ENCODE measurements at places on chromosomes 12 and 14. TPM values are rescaled to one million over a fixed set of nuclear protein-coding genes. Genes with fewer than 3 reads are reported as not detected.

DNA sequence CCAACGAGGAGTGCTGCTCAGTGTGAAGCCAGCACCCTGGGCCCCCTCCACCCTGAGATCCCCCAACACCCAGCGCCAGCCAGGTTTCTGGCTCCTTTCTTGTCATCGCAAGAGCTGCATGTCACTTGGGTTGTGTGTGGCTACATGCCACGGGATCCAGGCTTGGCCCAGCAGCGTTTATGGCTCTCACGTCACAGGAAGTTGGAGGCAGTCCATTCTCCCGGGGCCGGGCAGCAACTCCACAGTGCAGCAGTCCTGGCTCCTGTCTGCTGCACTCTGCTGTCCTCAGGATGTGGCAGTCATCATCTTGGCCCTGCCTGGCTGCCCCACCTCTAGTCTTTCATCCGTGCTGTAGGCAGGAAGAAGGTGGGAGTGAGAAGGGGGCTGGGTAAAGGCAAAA is 78.3 kb downstream of the AACS start:
- no peak for DNase-seq

GRCh38 chr12:92928421-92928961 is 604 bp downstream of the EEA1 start:
- DNase-seq = peak; percentile 65

DNA sequence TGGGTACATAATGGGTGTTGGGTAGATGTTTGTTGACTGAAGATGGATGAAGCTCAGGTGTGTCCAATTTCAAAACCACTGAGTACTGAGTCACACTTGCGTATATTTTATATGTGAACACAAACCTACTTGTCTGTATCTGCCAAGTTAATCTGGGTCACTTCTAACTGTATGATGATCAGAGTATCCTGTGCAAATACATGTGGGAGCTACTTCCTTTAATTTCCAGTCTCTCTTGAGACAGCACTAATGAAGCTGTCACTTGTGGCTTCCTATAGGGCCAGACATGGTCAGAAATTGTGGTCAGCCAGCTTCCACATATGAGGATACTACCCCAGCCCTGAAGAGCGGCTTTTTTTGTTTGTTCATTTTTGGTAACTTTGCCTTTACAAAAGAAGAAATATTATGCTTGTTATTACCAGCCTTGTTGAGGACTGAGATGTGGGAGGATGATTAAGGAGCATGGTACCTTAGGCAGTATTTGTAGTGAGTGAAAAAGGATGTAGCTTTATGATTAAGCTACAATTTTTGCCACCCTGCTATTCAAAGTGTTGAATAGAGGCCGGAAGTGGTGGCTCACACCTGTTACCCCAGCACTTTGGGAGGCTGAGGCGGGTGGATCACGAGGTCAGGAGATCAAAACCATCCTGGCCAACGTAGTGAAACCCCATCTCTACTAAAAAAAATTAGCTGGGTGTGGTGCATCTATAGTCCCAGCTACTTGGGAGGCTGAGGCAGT is 32.4 kb downstream of the PLXNC1 start:
- DNase-seq = peak; percentile 43

GRCh38 chr12:74317078-74317601 is 220.5 kb upstream of the ATXN7L3B start:
- no peak for DNase-seq

DNA sequence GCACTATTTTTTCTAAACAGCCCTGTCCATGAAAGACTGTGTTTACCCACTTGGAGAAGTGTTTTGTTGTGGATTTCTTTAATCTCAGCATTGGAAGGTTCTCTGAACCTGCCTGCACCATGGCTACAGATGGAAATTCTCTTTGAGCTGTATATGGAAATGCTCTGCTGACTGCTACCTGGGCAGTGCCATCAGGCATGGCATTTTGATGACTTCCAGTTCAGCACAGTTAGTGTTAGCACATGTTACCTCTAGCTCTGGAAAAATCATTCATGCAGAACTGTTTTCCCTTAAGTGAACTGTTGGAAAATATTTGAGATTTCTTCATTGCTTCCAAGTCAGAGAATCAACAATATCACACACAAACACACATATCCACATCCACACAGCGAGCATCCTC is 52.6 kb upstream of the RIC8B start:
- no peak for DNase-seq

DNA sequence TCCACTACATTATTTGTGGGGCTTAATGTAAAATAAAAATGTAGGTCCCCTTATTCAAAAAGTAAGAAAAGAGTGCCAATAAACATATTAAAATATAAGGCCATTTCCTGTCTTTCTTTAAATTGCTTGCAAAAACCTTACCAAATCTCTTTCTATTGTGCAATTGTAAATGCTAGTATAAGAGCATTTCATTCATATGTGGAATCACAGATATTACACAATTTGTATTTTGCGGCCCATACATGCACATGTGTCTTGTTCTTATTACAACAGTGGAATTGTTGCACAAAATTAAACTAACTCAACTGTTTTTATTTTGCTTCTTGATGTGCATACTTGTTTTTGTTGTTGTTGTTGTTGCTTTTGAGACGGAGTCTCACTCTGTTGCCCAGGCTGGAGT is 20.1 kb upstream of the CRADD start:
- DNase-seq = no peak

- no peak for DNase-seq
These were observed 337.7 kb downstream of the IPO8 start for GRCh38 chr12:30357766-30358490.

- DNase-seq = no peak
These were observed 37.6 kb downstream of the CORO1C start for GRCh38 chr12:108693751-108694150.

- peak; percentile 89 for DNase-seq
These were observed 44.2 kb downstream of the KCTD10 start for GRCh38 chr12:109432842-109433304.

GRCh38 chr14:75563931-75564330 is 14.5 kb upstream of the FLVCR2 start:
- no peak for DNase-seq

DNA sequence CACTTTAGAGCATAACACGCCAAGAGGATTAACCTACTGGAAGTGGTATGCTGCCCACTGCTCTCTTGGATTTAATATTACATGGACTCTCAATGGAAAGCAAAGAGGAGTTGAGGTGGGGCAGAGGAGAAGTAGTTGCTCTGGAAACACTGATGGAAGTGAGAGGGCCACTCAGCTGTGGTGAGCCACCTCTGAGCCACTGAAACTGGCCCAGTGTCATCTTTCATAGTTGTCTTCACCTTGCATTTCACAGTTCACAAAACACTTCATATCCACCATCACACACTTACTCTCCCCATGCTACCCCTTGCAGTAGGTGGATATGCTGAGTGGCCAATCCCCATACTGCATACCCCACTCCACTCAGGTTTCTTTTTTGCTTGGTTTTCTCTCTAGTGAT is 12.2 kb upstream of the PCED1B start:
- no peak for DNase-seq

DNA sequence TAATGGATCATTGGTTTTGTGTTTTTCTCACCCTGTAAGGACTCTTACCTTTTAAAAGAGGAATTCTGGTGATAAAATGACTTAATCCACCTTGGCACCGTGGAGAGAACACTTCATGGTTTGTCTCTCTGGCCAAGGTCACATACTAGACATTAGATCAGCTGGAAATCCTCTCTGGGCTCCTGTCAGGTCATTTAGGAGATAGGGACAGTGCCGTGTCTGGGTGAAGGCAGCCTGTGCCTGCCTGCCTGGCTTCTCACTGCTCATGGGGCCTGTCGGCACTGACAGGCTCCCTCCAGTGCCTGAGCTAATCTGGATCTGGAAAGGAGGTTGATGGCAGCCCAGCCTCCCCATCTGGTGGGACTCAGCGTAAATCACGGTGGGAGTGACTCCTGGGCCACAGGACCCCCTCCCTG is 5.7 kb downstream of the CRADD start:
- no peak for DNase-seq

GAS2L3 gene
- 3.8 TPM for total RNA-seq

DNA sequence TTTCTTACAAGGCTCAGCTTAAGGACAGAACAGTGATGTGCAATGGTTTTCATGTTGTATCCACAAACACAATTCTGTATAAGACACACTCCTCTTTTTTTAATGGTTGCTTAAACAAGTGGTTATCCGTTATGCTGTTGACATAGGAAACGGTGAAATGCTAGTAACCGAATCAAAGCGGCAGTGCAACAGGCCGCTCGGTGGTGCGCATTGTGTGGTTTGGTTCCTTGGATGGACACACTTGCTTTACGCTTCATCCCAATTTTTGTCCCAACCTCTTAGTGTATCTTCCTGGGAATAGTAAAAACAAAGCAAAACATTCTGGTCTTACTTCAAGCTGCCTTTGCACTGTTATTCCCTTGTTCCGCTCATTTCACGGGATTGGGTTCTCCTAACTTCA is 650 bp upstream of the PTGER2 start:
- DNase-seq = no peak

DNA sequence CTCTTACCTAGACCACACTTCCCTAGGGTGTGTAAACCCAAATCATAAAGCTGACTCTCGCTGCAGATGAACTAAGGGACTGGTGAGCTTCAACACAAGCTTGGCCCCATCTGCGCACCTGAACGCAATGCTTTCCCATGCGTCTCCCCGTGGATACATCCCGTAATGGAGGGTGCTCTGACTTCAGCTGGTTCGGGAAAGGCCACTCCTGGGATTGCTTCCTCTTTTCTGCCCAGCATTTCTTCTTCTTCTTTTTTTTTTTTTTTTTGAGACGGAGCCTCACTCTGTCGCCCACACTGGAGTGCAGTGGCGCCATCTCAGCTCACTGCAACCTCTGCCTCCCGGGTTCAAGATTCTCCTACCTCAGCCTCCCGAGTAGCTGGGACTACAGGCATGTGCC is 27.7 kb upstream of the ETFBKMT start:
- no peak for DNase-seq

DNA sequence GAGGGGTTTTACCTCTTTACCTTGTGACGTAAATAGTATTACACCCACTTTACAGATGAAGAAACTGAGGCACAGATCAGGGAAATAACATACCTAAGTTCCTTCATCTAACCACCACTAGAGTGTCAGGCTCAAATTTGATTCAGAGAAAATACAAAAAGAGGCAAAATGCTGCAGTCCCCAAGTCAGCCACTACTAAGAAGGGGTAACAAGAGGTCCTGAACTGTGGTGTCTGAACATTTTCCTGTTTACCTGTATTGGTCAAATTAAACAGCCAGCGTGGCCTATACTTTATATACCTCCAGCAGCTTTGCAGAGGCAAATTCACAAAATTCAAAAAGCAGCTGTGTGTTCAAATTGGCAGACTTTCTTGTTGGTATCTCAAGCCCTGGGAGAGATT is 92.0 kb downstream of the TBX5 start:
- DNase-seq = no peak

DNA sequence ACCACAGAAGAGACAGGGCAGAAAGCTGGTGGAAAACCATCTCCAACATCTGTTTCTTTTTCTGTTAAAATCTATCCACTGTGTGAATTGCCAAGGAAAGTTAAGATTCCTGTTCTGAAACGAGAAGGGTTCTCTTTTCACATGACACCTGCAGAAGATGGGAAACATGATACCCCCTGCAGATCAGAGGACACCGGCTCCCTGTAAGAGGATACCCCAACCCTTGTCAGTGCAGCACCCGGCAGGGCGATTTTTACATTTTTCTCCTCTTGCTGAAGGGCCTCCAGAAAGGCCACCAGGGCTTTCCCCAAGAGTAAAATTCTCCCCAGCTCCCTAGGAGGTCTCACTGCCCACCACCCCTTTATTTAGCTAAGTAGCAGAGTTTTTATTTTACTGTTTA is 48.2 kb downstream of the DPF3 start:
- no peak for DNase-seq

- no peak for DNase-seq
These were observed 20.8 kb downstream of the SNRNP35 start for GRCh38 chr12:123478762-123479161.

GRCh38 chr14:103107941-103108748 is 13.6 kb downstream of the EXOC3L4 start:
- DNase-seq = no peak

SLC6A13 gene
- 0.35 TPM for total RNA-seq

GRCh38 chr12:6053541-6053940 is 70.9 kb downstream of the VWF start:
- DNase-seq = no peak

DNA sequence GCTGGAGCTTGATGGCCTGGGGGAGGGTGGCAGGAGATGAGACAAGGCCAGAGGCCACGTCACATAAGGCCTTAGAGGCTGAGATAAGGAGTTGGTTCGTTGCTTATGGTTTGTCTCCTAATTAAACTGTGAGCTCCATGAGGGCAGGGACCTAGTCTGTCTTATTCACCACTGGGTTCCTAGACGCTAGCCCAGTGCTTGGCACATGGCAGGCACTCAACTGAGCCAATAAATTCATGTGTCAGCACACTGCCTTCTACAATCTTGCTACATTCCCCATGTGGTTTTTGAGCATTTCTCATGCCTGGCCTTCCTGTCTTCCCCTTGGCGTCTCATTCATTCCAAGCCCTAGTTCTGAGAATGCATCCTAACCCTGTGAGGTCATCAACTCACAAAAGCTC is 92.5 kb upstream of the MED13L start:
- no peak for DNase-seq

- no peak for DNase-seq
These were observed 16.2 kb downstream of the NT5DC3 start for GRCh38 chr12:103824845-103825244.

KRT75 gene
- total RNA-seq = not detected

C14orf132 gene
- total RNA-seq = 0.20 TPM

TMEM30B gene
- 0.70 TPM for total RNA-seq

DNA sequence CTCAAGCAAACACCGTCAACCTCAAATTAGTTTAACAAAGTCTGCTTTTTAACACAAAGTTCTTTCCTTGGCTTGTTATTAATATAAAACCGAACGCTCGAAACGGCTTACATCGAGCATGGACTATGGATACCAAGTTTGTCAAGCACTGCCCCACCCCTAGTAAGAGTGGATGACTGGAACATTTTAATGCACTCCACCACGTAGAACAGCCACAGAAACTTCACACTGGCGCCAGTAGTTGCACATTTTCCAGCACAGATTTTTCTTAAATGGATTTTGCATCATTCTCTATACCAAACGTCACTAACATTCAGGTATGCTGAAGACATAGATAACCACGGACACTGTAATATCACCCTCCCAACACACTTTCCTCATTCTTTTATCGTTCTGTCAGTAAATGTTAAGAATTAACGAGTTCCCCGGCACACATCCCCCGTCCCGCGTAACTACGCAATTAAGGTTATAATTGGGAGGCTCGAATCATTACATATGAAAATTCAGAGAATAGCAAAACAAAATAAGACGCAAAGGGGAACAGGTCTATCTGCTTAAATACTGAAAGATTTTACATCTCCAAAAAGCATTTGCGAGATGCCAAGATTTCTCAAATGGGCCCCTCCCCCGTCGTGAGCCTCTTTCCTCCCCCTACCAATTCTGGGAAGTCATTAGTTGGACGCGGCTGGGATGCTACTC is 990 bp downstream of the FERMT2 start:
- no peak for DNase-seq

CCDC197 gene
- total RNA-seq = 0.14 TPM

TAS2R46 gene
- total RNA-seq = 1.1 TPM
